Cerebellum (tissue), 4 donors: ENCODE measurements at places on chromosomes 1 and 21. TPM values are rescaled to one million over a fixed set of nuclear protein-coding genes. Genes with fewer than 3 reads are reported as not detected.

DNA sequence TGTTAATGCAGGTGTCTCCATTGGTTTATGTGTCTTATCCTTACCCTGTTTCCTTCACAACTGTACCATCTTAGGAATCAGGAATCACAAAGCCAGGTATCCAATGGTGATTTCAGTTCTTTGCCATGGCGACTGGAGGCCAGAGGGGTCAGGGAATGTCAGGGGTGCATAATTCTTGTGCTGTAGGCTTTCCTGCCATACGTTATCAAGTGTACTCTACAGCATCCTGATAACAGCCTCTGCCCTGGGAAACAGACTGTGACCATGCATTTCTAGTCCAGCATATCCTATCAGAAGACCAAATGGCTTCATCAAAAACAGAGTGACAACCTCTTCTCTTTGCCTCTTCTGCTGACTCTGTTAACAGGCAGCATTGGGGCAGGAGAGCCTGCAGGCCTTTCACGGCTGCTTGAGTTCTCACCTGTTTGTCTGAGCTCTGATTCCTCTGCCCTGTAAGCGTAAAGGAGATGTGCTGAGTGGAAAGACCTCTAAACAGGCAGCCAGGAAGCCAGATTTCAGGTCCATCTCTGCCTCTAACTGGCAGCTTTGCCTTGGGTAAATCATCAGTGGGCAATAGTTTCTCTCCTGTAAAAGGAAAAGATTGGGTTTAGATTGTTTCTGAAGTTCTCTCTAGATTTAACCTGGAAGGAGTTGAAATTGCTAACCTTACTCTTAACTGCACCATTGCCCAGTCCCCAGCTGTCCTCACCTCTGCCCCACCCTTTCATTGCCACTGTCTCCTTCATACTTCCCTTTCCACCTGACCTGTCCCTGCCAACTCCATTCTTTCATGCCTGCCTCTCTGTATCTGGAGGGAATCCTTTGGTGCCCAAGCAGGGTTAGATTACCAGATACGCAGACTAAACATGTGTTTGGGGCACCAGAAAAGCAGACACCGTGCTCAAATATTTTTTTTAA, 80.2 kb downstream of the LRRC8D start:
- no peak for DNase-seq

DNA sequence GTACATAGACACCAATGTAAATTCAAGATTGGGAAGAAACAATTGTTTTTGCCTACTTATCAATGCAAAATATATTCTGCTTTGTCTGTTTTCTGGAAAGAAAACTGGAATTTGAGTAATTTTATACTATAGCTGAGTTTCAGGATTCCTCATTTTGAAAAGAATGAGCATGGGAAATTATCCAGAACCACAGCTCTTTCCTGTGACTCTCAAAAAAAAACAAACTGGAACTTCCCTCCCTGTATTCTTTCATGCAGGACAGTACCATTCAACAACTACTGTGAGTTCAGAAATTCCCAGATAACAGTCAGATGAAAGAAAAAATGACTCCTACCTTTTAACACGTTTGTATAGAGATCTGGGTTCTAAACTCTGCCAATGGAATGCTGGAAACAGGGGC, 372.4 kb downstream of the TGFB2 start:
- no peak for DNase-seq

DNA sequence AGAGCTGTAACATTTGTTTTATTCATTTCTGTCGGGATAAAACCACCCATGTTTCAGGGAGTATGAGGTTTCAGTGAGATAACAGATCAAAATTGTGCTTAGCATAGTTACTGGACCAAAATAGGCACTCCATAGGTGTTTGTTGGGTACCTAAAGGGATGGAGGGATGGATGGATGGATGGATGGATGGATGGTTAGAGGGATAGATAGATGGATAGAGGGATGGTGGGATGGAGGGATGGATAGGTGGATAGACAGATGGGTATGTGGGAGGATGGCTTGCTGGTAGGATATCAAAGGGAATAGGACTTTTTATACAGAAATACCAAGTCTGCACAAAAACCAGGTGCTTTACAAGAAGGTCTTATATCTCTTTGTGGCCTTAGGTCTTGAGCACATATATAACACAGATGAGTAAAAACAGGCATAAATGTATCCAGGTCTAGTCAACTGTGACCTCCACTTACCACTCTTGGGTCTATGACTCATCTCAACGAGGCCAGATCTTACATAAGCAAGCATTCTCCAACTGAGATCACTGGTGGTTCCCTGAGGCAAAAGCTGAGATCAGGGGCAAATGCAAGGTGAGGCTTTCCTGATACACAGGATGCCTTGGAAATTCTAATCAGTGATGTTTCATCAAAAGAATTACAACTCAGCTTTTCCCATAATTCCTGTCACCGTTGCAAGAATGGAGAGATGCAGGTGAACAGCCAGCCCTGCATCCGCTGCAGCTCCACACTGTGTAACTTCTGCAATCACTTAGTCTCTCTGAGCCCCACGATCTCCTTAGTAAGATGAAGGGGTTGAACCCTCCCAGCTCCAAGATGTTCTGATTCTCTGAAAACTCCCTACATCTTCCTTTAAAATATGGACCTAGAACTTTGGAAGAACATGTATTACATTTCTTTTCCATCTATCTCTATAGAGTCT, 32.0 kb downstream of the PTAFR start:
- DNase-seq: no peak

DNA sequence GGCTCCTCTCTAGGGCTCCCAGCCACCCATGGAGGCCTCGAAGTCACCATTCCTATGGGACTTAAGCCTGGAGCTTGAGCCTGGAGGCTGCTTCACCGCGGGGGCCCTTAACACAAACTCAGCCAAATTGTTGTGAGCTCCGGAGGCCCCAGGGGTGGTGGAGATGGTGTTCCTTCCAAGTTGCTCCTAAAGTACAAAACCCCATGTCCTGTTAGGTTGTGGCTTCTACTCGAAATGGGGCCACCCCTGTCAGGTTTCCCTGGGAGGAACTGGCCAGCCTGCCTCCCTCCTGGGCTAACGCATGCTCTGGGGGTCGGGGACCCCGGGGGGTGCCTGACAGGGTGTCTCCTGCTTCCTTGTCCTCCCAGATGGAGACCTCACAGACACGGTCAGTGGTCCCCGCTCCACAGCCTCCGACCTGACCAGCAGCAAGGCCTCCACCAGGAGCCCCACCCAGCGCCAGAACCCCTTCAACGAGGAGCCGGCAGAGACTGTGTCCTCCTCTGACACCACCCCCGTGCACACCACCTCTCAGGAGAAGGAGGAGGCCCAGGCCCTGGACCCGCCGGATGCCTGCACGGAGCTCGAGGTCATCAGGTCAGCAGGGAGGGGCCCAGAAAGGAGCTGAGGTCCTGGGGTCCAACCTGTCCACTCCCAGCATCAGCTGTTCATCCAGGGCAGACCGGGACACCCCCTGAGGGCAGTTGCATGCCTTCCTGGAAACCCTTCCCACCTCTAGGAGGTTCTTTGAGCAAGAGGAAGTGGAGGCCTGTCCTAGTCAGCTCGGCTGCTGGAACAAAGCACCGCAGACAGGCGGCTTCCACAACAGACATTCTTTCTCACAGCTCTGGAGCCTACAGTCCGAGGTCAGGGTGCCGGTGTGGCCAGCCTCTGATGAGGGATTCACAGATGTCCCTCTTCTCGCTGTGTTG, 10.8 kb upstream of the SLC25A34 start:
- no peak for DNase-seq

- peak; percentile 68 for DNase-seq
Measured at GRCh38 chr1:167439301-167439988, 78.9 kb downstream of the CD247 start.

DNA sequence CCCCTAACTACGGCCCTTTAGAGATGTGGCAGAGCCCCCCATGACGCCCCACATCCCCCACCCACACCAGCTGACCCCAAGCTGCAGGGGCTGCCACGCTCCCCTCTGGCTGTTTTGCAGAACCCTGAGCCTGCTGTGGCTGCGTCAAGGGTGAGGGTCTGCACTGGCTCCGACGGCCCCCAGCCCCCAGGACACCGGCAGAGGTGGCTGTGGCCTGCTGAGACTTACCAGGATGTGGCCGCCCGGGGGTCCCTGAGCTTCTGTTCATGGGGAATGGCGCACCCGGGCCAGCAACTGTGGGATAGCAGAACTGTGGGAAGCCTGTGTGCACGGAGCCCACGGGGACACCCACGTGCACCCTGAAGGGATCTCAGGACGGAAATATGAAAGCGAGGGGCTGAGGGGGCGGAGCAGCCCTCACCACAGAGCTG, 12.8 kb upstream of the RNF223 start:
- DNase-seq: no peak

The CHI3L2 gene
- total RNA-seq: not detected

The KIF17 gene
- total RNA-seq: 1.5 TPM

The SLFNL1 gene
- total RNA-seq: 3.4 TPM
